GF-D8 (cell line): ENCODE measurements at places on chromosomes 16 and 17.

GRCh38 chr17:60959011-60959410, 281.4 kb downstream of the BCAS3 start:
- no peak for DNase-seq

GRCh38 chr16:354971-355461, 2.5 kb upstream of the AXIN1 start:
- DNase-seq: no peak

DNA sequence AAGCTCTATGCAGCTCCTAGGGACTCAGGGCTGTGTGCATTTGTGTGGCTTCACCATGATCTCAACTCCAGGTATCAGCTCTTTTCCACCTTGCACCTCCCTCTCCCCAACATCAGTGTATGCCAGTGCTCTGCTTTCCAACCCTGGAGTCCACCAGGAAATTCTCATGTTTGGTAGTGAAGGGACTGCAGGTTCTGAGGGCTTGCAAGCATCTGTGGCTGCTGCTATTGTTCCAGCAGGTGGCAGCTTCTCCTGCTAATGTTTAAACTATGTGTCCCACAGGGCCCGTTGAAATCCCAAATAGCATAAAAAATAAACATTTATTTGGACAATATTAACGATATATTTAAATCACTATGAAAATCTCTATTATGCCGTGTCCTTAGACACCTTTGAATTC, 82.0 kb downstream of the RGS9 start:
- DNase-seq: no peak

DNA sequence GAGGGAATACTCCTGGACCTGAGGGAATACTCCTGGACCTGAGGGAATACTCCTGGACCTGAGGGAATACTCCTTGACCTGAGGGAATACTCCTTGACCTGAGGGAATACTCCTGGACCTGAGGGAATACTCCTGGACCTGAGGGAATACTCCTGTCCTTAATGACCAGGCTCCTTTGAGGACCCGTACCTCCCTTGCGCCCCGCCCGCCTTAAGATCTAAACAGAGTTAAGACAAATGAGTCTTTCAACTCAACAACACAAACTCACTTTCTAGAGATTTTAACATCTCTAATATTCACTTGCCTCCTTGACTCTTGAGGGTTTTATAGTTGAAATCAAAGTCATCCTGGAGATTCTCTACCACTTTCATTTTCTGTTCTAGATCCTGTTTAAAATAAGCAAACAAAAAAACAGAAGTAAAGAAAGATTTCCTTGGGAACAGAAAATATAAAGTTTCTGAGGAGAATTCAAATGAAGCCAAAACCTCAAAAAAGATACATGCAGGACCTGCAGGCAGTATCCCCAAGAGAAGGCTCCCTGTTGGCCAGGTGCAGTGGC, 49.7 kb downstream of the STAT3 start:
- DNase-seq: no peak

DNA sequence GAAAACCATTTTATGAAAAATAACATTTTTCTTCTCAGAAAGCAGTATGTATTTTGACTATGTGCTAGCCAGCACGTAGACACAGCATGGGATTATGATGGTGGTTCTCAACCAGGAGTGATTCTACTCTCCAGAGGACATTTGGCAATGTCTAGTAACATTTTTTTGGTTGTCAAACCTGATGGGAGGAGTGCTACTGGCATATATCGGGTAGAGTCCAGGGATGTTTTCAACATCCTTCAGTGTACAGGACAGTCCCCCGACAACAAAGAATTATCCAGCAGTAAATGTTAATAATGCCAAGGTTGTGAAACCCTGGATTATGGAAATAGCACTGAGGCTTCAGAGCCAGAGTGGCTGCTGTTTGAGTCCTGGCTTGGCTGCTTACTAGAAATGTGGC, 27.7 kb downstream of the AP2B1 start:
- DNase-seq: no peak

DNA sequence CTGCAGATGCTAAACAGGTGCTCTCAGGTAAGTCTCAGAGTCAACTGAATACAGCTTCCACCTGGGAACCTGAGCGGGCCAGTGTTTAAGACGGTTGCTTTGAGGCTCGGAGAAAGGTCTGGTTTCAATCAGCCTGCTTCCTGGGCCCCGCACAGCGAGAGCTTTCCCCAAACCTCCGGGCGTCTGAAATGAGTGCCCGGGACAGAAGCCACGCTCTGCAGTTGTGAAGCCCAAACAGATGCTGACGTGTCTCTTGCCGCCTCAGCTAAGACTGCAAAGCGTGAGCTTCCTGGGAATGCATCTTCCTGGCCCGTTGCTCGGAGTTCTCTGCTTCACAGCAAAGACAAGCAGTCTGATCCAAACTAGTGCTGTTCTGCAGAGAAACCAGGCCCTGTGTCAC, 36.7 kb downstream of the PLXDC1 start:
- no peak for DNase-seq

- no peak for DNase-seq
These were observed 306.3 kb upstream of the HSBP1 start for GRCh38 chr16:83501481-83501880.

- DNase-seq: no peak
These were observed 747 bp upstream of the LHX1 start for GRCh38 chr17:36936455-36937000.

DNA sequence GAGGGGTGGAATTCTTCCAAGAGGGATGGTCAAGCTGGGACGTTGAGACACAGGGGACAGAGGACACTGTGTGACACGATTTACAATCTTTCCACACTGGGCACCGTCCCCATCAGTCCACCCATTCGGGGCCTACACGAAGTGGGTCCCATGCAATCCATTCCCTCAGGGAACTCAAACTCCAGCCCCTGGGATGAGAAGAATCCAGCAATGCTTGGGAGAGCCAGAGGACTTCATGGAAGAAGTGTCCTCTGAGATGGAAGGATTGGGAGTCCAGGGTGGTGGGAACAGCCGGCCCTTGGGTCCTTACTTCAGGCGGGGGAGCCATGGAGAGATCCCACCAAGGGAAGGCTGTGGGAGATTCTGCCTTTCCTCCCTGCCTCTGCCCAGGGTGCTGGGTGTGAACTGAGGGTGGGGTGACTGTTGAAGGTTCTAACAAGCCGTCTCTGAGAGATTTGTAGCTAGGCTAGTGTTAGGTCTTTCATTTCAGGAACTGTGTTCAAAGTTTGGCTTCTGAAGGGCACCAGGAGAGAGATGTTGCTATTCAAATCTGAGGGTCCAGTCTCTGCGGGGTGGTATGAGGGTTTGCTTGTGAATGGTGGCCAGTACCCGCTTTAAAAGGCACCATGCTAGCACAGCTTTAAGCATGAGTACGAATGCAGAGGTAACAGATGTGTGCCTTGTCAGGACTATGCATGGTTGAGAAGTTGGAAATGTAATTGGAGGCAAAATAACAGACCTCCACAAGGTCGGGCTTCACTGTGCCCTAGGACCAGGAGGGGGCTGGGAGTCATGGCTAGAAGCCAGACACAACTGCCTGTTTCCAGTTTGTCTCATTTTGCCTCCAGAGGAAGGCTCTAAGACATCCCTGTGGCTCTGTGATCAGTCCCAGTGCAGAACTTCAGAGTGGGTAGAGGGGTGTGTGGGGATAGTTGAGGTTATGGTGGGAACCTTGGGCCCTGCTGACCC, 1.9 kb downstream of the ATP1B2 start:
- DNase-seq: no peak

GRCh38 chr17:16989230-16989952, 17.5 kb upstream of the TNFRSF13B start:
- no peak for DNase-seq

DNA sequence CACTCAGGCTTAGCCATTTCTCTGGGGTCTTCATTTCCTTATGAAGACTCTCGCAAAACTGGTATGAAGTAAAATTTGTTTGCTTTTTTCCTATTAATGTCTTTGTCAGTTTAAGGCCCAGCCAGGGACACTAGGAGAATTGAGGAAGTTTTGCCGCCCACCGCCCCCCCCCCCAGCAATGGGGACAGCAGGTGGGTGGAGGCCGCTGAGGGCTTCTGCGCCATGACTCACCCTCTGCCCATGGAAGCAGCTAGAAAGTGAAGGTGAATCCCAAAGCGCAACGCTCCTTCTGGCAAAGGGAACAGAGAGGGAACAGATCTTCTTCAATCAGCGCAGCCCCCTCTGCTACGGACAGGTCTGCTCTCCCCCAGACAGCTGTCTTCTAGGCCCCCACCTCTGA, 49.7 kb downstream of the MARF1 start:
- DNase-seq: no peak

DNA sequence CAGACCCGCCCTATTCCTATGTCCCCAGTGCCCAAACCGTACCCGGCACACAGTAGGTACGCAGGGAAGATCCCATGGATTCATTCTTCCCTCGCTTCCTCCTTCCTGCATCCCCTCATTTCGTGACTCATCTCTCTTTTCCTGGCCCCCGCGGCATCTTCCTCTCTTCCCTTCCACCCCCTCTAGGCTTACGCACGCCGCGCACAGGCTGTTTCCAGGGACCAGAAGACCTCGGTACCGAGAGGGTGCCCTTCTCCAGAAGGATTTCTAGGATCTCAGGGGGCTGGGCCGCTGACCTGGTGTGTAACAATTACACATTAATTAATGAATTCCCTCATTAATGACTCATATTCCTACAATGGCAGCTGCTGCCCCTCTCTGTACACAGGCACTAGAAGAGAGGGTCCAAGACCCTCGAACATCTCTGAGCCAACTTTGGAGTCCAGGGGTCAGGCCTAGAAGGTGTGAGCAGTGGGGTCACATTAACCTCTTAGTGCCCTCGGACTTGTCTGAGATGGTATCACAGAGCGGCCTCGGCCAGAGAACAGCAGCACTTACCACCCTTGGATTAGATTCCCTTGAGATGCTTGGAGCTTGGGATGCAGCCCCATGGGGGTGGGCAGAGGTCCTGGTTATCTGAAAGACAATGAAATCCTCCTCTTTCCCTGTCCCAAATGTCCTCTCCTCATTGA, 16.8 kb upstream of the PLLP start:
- DNase-seq: no peak

DNA sequence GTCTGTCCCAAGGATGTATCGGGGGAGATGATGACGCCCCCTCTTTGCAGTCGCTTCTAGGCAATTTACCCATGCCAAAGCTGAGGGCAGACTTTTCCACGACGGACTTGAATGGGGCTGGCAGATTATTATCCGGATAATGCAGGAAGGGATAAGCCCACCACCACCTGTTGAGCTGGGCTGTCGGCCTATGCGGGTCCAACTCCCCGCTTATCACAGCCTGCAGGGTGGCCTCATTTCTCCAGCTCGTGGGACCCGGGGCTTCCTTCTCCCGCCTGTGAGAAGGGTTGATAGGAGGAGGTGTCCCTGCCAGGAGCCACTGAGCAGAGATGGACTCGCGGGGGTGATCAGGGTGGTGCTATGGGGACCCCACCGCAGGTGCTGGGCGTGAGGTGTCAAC, 559 bp downstream of the CACNG5 start:
- DNase-seq: no peak
